ENCODE measurements at places on chromosomes 7 and 10.

GRCh38 chr10:112343056-112343806 lies 30.7 kb upstream of the ACSL5 start:
- no peak for DNase-seq

DNA sequence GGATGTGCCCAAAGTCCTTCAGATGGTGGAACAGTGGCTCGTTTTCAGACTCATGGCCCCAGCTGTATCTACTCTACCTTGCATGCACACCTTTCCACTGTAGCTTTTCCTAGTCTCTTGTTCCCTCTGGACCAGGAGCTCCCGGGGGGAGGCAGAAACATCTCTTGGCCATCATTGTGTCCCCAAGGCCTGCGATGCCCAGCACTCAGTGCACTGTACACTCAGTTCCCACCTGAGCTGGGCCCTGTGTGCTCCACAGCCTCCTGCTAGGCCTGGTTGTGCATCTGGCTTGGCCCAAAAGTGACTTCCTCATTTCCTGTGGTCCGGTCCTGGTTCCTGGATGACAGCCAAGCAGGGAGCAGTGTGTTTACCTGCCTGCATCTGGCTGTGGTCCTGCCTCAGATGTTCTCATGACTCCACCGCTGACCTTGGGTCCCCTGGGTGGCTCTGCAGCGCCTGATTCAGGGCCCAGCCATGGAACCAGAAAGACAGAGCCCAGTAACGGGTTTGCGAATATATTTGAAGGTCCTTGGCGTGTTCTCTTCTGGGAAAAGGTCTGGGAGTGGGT lies 9.9 kb upstream of the DOCK1 start:
- no peak for DNase-seq

- DNase-seq = no peak
Observed at GRCh38 chr7:14228341-14228740, 238.9 kb upstream of the ETV1 start.

- no peak for DNase-seq
Observed at GRCh38 chr7:116876664-116877442, 14.5 kb downstream of the CAPZA2 start.

- DNase-seq = no peak
Observed at GRCh38 chr7:25829663-25830062, 322.3 kb upstream of the NFE2L3 start.

DNA sequence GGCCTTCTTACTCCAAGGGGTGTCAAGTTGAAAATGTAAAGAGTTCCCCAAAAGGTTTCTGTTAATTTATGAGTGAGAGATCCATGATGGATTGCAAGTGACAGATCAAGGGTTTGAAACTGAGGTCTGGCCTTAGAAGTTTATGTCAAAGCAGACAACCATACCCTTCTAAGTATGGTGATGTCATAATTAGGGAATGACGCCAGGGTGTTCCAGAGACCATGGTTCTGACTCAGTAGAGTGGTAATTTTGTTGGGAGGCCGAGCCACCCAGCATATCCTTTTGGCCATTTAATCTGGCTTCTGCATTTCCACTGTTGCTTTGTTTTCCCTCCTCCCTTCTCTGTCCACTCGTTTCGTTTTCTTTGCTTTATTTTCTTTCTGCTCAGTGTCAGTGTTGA lies 2.7 kb downstream of the TRUB1 start:
- no peak for DNase-seq

DNA sequence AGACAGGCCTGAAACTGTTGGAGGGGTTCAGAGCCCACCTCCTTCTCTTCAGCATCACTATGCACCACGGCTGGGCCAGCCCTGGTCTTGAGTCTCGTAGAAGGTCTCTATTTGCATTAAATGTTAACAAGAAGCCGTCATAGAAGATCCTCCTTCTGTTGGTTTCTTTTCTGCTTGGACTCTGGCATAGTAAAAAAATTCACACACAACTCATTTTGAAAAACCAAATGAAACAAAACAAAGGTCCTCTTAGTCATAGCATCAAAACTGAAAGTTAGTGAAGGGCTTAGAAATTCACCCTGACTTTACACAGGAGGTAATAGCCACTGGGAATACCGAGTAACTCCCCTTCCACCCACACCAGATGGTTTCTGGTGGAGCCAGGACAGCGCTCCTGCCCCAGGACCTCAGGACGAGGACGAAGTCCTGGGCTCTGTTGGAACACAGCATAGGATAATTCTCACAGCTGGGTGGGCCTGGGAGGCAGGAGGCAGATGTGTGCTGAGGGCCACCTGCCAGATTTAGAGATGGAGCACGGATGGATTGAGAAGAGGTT lies 248.4 kb upstream of the KLF6 start:
- DNase-seq = no peak

- no peak for DNase-seq
Observed at GRCh38 chr7:70762696-70763095, 369.2 kb upstream of the GALNT17 start.

DNA sequence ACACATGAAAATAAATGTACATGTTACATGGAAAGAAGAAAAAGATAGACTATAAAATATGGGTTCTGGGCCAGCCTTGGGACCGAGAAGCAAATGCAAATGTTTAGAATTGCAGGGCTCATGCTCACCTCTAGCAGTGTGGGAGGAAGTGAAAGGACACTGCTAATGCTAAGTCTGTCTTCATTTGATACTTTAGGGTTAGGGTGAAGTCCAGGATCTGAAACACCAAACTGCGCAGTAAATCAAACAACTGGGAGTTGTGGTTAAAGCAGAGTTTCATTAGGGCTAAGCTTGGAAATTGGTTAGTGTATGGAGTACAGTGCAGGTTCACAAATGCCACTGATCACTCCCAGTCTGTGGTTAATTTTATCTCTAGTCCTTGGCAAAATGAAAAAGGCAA lies 73.2 kb upstream of the PDK4 start:
- DNase-seq = no peak

- no peak for DNase-seq
Observed at GRCh38 chr10:100129424-100129823, 47.8 kb upstream of the CPN1 start.

- no peak for DNase-seq
Observed at GRCh38 chr10:68087685-68088401, 12.8 kb upstream of the HERC4 start.

DNA sequence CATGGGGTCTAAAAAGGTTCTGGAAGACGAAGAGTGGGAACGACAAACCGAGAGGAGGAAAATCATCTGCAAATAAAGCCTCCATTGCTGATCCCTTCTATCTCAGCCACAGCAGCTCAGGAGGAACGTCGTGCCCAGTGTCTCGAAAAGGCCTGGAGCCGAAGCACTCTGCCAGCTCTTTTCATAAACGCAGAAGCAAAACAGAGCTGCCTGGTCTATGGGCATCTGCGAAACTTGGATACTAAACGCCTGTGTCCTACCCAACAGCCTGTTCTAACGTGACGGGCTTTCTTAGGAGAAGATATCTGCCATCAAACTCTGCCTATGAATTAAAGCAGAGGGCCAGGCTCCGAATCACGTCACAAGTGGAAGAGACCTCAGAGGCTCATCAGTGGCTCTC lies 68.7 kb downstream of the GNA12 start:
- no peak for DNase-seq

DNA sequence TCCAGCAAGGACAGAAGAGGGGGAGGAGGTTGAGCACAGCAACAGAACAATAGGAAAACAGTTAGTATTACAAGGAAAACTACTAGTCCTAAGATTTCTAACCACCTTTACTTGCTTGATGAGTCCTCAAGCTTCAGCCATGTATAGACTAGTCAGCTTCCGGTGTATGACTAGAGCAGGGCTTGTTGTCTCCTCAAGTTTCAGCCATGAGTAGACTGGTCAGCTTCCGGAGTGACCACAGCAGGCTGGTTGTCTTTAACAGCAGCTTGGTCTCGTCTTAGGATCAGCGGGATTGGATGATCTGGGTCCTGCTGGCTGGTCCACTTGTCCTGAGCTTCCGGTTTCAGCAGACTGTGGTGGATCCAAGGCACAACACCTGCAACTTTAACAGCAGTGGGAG lies 10.6 kb upstream of the ZNF239 start:
- no peak for DNase-seq

- DNase-seq = no peak
Observed at GRCh38 chr10:62015994-62016393, 114.5 kb downstream of the ARID5B start.

- no peak for DNase-seq
Observed at GRCh38 chr7:46007990-46008643, 87.0 kb upstream of the IGFBP3 start.

DNA sequence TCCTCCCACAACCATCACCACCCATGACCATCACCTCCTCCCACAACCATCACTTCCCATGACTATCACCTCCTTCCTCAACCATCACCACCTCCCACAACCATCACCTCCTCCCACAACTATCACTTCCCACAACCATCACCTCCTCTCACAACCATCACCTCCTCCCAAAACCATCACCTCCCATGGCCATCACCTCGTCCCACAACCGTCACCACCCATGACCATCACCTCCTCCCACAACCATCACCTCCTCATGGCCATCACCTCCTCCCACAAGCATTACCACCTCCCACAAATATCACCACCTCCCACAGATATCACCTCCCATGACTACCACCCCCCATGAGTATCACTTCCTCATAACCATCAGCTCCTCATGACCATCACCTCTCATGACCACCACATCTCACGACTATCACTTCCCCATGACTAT lies 52.2 kb downstream of the PDGFA start:
- no peak for DNase-seq

- DNase-seq = no peak
Observed at GRCh38 chr10:133481086-133481643, 27.4 kb downstream of the SCART1 start.

DNA sequence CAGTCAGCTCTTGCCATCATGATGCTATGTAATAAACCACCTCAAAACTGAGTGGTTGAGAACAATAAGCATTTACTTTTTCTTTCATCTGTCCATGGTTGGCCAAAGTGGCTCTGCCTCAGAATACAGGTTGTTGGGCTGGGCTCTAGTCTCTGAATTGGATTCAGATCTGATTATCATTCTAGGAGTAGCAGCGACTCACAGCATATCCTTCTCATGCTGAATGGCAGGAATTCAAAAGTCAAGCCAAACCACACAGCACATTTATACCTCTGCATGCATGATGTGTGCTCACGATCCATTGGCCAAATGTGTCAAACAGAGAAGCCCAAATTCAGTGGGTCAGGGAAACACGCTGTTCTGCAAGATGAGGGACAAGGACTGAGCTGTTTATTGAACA lies 13.6 kb upstream of the GALNT11 start:
- DNase-seq = no peak

DNA sequence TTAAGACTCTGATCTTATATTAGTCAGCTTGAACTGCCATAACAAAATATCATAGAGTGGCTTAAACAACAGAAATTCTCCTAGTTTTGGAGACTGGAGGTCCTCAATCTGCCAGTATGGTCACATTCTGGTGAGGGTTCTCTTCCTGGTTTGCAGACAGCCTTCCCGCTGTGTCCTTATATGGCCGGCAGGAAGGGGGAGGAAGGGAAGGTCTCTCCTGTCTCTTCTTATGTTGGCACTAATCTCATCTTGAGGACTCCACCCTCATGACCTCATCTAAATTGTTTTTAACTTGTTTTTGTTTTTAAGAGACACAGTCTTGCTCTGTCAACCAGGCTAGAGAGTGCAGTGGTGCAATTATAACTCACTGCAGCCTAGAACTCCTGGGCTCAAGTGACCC lies 53.1 kb downstream of the VPS41 start:
- no peak for DNase-seq

DNA sequence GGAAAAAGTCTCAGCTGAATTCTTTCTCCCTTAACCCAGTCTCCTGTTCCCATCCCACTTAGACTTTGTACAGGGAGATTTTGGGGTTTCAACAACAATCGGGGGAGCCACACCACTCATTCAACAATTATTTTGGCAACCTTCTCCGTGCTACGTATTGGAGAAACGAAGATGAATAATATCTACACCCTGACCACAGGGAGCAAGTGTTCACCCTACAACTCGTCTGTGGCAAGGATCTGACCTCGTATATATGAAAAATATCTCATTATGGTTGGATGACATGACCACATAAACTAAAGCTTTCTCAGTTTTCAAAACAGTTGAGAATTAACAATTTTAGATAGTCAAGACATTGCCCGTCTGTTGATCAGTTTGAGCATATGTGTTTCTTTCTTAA lies 302.1 kb downstream of the CACNA2D1 start:
- DNase-seq = no peak

- DNase-seq = no peak
Observed at GRCh38 chr10:112082120-112082519, 101.4 kb downstream of the GPAM start.

- DNase-seq = no peak
Observed at GRCh38 chr7:131605280-131605878, 49.0 kb upstream of the PODXL start.

- DNase-seq = no peak
Observed at GRCh38 chr10:132911786-132912097, 30.6 kb downstream of the CFAP46 start.

- DNase-seq = no peak
Observed at GRCh38 chr7:43130347-43130746, 17.9 kb downstream of the HECW1 start.

DNA sequence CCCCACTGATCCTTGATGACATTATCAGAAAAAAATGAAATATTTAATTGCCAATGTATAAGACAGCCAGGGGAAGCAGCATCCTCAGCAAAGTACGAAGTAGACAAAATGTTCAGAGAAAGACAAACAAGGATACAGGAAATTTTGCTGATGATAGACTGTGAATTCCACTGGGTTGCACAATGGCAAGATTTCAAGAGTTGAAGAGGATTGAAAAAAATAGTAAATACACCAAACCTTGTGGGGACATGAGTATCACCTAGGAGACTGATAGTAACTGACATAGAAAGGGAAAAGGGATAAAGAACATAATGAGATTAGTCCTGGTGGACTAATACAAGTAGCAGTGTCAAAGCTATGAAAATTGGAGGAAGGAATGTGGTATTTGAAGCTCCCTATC lies 16.5 kb downstream of the CNOT4 start:
- DNase-seq = no peak

GRCh38 chr7:816751-817671 lies 15.3 kb upstream of the SUN1 start:
- DNase-seq = peak; percentile 58

- peak; percentile 32 for DNase-seq
Observed at GRCh38 chr7:37208528-37208927, 240.1 kb downstream of the ELMO1 start.

GRCh38 chr7:78090616-78091015 lies 292.0 kb downstream of the PHTF2 start:
- DNase-seq = no peak

- peak; percentile 45 for DNase-seq
Observed at GRCh38 chr7:100372256-100372655, 1.0 kb upstream of the PILRA start.

GRCh38 chr7:108331971-108332370 lies 124.3 kb downstream of the NRCAM start:
- DNase-seq = no peak

DNA sequence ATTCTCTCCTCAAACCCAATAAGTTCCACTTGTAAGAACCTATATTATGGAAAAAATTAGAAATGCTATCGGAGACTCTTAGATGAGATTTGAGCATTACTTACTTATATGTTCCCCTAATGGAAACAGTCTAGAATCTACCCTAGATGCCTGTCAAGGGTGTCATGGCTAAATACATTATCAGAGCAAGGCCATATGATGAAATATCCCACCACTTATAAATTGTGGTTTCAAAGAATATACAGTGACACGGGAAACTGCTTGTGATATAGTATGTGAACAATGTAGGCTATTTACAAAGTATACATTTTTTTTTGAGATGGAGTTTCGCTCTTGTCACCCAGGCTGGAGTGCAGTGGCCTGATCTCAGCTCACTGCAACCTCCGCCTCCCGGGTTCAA lies 46.3 kb upstream of the CTBP2 start:
- DNase-seq = no peak

GRCh38 chr10:4701016-4701415 lies 125.0 kb upstream of the AKR1E2 start:
- no peak for DNase-seq

GRCh38 chr10:69504576-69505250 lies 53.4 kb downstream of the TSPAN15 start:
- no peak for DNase-seq

Measured in AG08396 (cell line).